Astrocyte (in vitro differentiated cells and primary cell): ENCODE measurements at places on chromosomes 12 and 14. TPM values are rescaled to one million over a fixed set of nuclear protein-coding genes. Genes with fewer than 3 reads are reported as not detected.

SCNN1A gene
- total RNA-seq = 0.94 and 1.3 TPM in 2 replicates

TOMM20L gene
- not detected in 2 replicates for total RNA-seq

DNA sequence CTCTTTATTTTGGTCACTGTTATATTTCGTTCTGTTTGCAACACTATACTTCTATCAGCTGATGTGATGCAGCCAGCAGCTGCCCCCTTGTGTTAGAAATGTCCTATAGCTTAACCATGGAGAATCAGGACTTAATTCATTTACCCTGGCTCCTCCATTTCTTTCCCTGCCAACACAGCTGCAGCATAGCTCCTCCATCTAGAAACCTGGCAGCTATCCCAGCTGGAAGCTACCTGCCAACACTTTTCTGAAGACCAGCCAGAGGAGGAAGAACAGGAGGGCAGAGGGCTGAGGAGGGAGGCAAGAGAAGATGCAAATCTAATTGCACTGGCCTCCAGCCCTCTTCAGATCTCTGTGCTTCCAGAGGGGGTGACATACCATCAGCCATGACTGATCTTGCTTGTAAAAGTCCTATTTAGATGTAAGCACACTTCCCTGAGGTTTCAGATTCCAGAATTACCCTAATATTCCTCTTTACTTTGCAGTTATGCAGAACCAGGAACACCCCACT is 156.8 kb upstream of the TMEM260 start:
- H3K27me3 ChIP-seq = peaks cover 18% of the 10 kb centered on the region
- no peak overlapping the region for H3K4me3 ChIP-seq
- no peaks in the 10 kb centered on the region for H3K4me1 ChIP-seq
- H3K27ac ChIP-seq = no peak overlapping the region

E2F7 gene
- 21.5 and 26.2 TPM in 2 replicates for total RNA-seq

PIK3C2G gene
- total RNA-seq = 0.05 TPM in 1 of 2 replicates, not detected in the other

DNA sequence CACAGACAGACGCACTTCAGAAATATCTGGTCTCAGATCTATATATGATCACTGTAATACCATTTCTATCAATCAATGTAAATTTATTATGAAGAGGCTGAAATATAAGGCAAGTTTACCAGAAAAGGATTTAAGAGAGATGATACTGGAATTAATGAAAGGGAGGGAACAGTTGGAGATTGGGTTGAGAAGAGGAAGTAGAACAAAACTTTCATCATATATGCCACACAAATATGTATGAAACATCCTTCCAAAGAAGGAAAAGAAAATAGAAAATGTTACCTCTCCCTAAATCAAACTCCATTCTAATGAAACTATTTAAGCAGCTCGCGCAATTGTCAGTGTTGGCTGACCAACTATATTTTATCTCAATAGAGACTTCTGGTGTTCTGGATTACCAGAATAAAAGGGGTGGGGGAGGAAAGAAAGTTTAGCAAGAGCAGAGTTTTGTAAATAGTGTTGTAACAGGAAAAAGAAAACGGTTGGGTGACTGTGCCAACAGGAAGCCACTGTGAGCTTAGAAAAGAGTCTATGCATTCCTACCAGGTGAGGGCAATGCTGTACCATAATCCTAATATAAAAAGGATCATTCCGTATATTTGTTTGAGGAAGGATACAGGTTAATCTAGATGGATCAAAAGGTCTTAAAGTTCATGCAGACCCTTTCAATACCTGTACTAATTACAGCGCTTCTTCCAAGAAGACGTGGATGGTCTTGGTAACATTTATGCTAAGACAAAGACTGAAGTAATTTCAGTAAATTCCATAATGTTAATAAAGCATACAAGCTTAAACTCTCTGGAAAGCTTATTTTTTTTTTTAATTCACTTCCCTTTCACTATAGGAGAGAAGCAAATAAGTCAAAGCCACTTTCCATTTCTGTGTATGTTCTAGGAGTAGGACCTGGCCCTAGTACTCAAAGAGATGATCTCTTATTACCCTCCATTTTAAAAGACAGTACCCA is 14.5 kb upstream of the LLPH start:
- H3K27me3 ChIP-seq = no peaks in the 10 kb centered on the region
- H3K36me3 ChIP-seq = peaks cover 2% of the 10 kb centered on the region
- no peaks in the 10 kb centered on the region for H3K4me1 ChIP-seq
- H3K4me3 ChIP-seq = no peak overlapping the region

MYF5 gene
- total RNA-seq = not detected in 2 replicates

GRCh38 chr12:100801320-100801719 is 6.7 kb downstream of the ANO4 start:
- peaks cover 28% of the 10 kb centered on the region for H3K4me1 ChIP-seq
- no peaks in the 10 kb centered on the region for H3K27me3 ChIP-seq
- H3K36me3 ChIP-seq = no peaks in the 10 kb centered on the region
- peak; percentile 25 for DNase-seq
- no peak overlapping the region for H3K4me3 ChIP-seq

DNA sequence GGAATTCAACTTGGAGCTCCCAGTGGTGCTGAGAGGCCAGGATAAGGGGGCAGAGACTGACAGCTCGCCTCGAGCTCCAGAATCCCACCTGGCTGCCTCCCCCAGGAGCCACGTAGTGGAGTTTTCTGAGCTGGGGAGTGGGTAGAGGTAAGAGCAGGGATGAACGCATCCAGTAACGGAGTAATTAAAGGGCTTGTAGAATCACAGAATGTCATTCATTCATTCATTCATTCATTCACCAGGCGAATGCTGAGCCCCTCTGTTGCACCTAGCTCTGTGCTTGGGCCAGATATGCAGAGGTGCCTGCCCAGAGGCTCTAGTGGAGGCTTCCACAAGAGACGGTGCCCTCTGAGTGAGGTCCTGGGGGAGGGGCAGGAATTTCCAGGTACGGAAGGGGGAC is 8.1 kb downstream of the FAM181A start:
- H3K4me3 ChIP-seq = no peak overlapping the region
- H3K36me3 ChIP-seq = no peaks in the 10 kb centered on the region
- H3K27ac ChIP-seq = no peak overlapping the region
- H3K27me3 ChIP-seq = peaks cover 38% of the 10 kb centered on the region

GRCh38 chr12:988646-989045 is 2.4 kb upstream of the ERC1 start:
- peaks cover 18% of the 10 kb centered on the region for H3K4me1 ChIP-seq
- H3K27ac ChIP-seq = no peak overlapping the region
- no peaks in the 10 kb centered on the region for H3K36me3 ChIP-seq

GALNT16 gene
- total RNA-seq = 6.2 and 6.3 TPM in 2 replicates

DNA sequence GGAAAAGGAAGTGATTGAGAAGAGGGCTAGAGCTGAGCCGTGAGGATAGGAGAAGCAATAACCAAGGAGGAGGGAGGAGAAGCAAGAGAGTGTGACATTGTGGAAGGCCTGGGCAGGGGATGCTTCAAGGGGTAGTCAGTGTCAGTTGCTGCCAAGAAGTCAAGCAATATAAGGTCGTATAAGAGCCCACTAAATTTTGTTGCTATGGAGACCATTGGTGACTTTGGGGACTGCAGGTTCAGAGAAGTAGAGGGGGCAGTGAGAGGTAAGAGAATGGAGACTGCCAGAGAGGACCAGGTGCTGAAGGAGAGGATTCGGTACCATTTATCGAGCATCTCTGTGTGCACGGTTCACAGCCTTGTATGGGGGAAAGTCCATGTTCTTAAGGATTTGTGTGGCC is 3.1 kb upstream of the ATXN3 start:
- no peaks in the 10 kb centered on the region for H3K27me3 ChIP-seq
- no peaks in the 10 kb centered on the region for H3K36me3 ChIP-seq

SLC6A15 gene
- 14.0 and 16.7 TPM in 2 replicates for total RNA-seq

A2M gene
- 4.2 and 10.7 TPM in 2 replicates for total RNA-seq

PSMC1 gene
- total RNA-seq = 93.7 and 112 TPM in 2 replicates

GPR33 gene
- not detected in 2 replicates for total RNA-seq

SLC8A3 gene
- total RNA-seq = 0.45 and 0.89 TPM in 2 replicates

DNA sequence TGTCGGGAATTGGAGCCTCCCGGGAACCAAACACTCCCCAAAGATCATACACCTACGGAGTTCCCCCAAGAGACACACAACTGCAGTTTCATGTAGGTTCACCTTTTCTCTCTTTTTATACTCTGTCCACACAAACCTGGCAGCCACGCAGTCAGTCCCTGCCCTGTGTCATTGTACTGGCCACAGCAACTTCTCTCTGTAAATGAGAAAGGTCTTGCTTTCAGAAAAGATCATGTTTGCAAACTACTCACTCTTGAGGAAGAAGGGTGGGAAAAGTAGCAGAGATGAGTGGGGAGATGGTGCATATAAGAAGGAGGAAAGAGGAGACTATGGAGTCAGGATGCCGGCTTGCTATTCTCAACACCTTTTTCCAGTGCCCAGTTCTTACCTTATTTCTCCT is 10.4 kb downstream of the ANG start:
- H3K27ac ChIP-seq = no peak overlapping the region
- no peaks in the 10 kb centered on the region for H3K36me3 ChIP-seq
- no peaks in the 10 kb centered on the region for H3K4me1 ChIP-seq
- DNase-seq = no peak

WNT1 gene
- not detected in 2 replicates for total RNA-seq

CELA1 gene
- total RNA-seq = not detected in 2 replicates

- no peak overlapping the region for H3K4me3 ChIP-seq
- H3K27ac ChIP-seq = no peak overlapping the region
- no peaks in the 10 kb centered on the region for H3K36me3 ChIP-seq
- H3K4me1 ChIP-seq = no peaks in the 10 kb centered on the region
Observed at GRCh38 chr12:82505150-82505549, 146.8 kb downstream of the METTL25 start.

TCL1B gene
- not detected in 2 replicates for total RNA-seq

DNA sequence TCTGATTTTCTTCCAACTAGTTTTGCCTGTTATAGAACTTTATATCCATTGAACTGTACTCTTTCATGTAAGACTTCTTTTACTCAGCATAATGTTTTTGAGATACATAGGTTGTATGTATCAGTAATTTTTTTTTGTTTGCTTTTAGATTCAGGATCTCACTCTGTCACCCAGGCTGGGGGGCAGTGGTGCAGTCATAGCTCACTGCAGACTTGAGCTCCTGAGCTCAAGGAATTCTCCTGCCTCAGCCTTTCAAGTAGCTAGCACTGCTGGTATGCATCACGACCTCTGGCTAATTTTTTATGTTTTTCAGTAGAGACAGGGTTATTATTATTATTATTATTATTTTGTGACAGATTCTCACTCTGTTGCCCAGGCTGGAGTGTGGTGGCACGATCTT is 65.0 kb upstream of the DDHD1 start:
- peaks cover 6% of the 10 kb centered on the region for H3K27me3 ChIP-seq
- peak overlapping the region; percentile 52 for H3K4me3 ChIP-seq
- H3K27ac ChIP-seq = no peak overlapping the region
- DNase-seq = no peak
- no peaks in the 10 kb centered on the region for H3K36me3 ChIP-seq

DNA sequence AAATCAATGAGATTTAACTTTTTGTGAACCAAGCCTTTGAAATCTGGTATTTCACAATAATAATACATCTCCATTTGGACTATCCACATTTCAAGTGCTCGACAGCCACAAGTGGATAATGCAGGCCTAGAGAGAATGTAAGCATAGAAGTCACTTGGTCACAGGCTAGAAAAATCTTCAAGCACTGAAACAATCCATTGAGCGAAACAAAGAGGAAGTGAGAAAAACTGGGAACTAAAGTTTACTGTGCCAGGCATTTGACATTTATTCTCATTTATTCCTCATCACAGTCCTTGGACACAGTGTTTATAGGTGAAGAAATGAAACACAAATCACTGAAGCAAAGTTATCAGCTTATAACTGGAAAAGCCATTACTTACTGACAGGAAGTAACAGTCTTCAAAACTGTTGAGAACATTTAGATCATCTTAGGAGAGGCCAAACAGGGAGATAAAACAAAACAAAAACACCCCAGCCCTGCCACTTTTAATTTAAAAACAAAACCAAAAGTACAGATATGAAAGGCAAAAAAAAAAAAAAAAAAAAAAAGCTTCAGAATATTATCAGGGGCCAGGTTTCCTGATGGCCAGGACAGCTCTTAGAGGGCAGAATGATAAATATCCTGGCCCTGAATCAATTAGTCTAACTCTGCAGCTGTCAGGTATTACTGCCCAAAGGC is 29.2 kb downstream of the GNS start:
- no peak overlapping the region for H3K4me3 ChIP-seq
- no peaks in the 10 kb centered on the region for H3K36me3 ChIP-seq
- H3K4me1 ChIP-seq = peaks cover 5% of the 10 kb centered on the region
- no peak overlapping the region for H3K27ac ChIP-seq

PTPN6 gene
- 5.2 and 8.9 TPM in 2 replicates for total RNA-seq

DNA sequence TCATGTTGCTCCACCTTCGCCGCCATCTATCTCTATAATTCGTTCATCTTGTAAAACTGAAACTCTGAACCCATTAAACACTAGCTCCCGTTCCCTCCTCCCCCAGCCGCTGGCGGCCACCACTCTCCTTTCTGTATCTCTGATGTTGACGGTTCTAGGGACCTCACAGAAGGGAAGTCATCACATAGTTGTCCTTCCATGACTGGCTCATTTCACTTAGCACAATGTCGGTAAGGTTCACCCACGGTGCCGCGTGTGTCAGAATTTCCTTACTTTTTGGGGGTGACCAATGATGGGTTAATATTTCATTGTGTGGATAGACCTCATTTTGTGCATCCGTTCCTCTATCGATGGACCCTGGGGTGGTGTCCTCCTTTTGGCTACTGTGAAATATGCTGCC is 2.0 kb upstream of the CACNA2D4 start:
- no peak overlapping the region for H3K4me3 ChIP-seq
- H3K4me1 ChIP-seq = no peaks in the 10 kb centered on the region
- H3K27me3 ChIP-seq = peaks cover 5% of the 10 kb centered on the region
- DNase-seq = no peak
- H3K36me3 ChIP-seq = no peaks in the 10 kb centered on the region

TTC9 gene
- total RNA-seq = 6.9 and 8.4 TPM in 2 replicates

DNA sequence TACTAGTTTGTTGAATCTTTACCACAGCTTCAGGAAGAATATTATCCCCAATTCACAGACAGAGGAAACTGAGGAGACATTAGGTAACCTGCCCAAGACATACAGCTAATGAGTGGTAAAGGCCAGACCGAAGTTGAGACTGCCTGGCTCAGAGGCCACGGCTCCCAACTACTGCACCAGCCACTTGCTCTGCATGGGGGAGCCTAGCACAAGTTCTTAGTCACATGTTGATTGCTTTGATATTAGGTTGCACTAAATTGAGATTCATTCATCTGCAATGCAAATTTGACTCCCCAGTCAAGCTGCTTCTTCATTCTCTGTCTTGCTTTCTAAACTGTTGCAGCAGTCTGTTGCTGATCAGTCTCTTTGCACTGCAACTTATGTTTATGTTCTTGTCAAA is 25.9 kb upstream of the POLR3B start:
- H3K36me3 ChIP-seq = no peaks in the 10 kb centered on the region
- H3K4me1 ChIP-seq = no peaks in the 10 kb centered on the region
- H3K27me3 ChIP-seq = no peaks in the 10 kb centered on the region
- H3K27ac ChIP-seq = no peak overlapping the region

DNA sequence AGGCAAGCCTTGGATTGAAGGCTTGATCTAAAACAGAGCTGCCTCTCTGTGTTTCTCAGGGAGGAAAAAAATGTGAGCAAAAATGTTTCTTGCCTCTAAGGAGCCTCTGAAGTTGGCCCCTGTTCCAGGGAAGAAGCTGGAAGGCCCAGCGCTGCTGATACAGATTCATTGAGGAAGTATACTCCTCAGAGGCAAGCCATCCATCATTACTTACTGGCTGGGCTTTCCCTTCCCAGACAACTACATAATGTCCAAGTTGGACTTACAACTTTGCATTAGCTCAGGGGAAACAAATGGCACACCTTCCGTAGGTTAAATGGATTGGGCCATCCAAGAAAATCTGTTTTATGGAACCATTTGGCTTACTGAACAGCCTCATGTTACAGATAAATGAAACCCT is 263.7 kb upstream of the SEL1L start:
- no peaks in the 10 kb centered on the region for H3K4me1 ChIP-seq
- H3K36me3 ChIP-seq = no peaks in the 10 kb centered on the region
- H3K27ac ChIP-seq = no peak overlapping the region

- no peaks in the 10 kb centered on the region for H3K36me3 ChIP-seq
- no peak overlapping the region for H3K27ac ChIP-seq
- no peaks in the 10 kb centered on the region for H3K27me3 ChIP-seq
- H3K4me3 ChIP-seq = no peak overlapping the region
- H3K4me1 ChIP-seq = peaks cover 18% of the 10 kb centered on the region
Observed at GRCh38 chr12:94575024-94575423, 75.3 kb downstream of the TMCC3 start.

NANOG gene
- total RNA-seq = 0.16 and 0.94 TPM in 2 replicates

PPP1R36 gene
- total RNA-seq = 0.91 and 0.94 TPM in 2 replicates
